ENCODE measurements at places on chromosomes 2 and 18. TPM values are rescaled to one million over a fixed set of nuclear protein-coding genes. Genes with fewer than 3 reads are reported as not detected.

- DNase-seq = no peak
Observed at GRCh38 chr18:32905651-32906050, 132.8 kb upstream of the KLHL14 start.

- no peak for DNase-seq
Observed at GRCh38 chr2:151102226-151102625, 159.4 kb downstream of the RBM43 start.

DNA sequence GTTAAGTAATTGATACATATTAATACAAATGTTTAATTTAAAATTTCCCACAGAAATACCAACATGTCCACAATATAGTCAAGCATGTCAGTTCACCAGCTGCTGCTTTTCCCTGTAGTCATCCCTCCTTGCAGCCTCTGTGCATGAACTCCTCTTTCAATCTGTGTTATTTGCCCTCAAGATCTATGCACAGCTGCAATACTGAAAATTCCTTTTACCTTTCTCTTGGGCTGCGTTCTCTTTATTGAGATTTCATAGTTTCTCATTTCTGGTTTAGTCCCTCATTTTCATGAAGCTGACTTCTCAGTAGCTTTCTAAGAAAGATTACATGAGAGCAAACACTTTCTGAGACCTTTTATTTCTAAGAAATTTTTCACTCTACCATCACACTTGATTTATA lies 464.9 kb downstream of the PARD3B start:
- no peak for DNase-seq

DNA sequence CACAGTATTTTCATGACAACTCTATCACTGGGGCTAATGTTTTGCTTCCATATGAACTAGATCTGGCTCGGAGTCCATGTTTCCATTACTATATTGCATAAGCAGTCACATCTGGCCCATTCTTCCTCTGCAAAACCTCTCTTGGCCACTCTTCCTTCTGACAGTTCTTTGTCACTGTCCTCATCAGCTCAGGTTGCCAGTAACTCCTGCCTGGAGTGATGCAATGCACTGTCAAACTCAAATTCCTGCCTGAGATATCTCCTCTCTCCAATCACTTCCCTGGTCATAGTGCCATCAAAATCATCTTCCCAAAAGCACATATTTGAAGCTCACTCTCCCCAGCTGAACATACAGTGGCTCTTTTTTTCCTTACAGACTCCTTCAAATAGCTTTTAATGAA lies 66.1 kb downstream of the COLEC12 start:
- DNase-seq = no peak

DNA sequence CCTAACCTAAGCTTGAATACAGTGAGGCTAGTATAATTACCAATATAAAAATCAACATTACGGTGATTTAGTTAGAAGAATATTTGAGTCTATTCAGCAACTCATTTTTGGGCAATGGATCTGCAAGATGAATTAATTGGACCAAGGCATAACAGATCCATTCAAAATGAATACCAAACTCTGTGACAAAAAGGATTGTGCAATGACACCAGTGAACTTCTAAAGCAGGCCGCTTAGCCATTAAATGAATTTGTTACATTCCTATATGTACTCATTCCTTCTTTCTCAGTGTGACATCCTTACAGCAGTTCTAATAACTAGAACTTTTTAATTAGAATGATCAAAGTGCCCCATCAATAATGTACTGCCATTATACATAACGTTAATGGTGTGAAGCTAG lies 44.3 kb downstream of the ZC3H15 start:
- no peak for DNase-seq

GRCh38 chr18:59700535-59700967 lies 3.3 kb upstream of the CCBE1 start:
- no peak for DNase-seq

Gene TOGARAM2
- total RNA-seq = 0.03 TPM

Gene UNC80
- total RNA-seq = not detected

Gene EML6
- total RNA-seq = not detected

Measured in SJSA1 (cell line).